ENCODE measurements at places on chromosomes 1 and 21.

GRCh38 chr1:65141394-65141793 is 6.6 kb upstream of the AK4 start:
- DNase-seq: no peak

GRCh38 chr1:7110321-7110720 is 325.1 kb downstream of the CAMTA1 start:
- DNase-seq: no peak

DNA sequence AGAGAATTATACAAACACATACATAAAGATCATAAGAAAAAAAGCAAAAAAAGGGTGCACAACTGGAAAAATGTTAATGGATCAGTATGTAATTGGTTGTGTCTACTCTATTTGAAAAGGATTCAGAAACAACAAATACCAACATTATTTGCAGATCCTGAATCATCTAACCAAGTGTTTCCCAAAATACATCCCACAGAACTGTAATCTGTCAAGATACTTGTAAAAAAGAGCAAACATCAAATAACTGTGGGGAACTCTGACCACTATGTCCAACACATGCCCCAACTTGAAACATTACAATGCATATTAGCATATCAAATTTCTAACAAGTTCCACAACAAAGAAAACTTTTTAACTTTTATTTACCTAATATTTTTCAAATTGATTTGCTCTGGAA is 22.6 kb downstream of the ANKRD13C start:
- DNase-seq: no peak

- DNase-seq: no peak
Observed at GRCh38 chr1:15441247-15441646, 3.0 kb downstream of the CTRC start.

- no peak for DNase-seq
Observed at GRCh38 chr21:32795376-32795775, 23.8 kb upstream of the PAXBP1 start.

GRCh38 chr21:46457801-46458314 is 833 bp upstream of the DIP2A start:
- peak; percentile 69 for DNase-seq

DNA sequence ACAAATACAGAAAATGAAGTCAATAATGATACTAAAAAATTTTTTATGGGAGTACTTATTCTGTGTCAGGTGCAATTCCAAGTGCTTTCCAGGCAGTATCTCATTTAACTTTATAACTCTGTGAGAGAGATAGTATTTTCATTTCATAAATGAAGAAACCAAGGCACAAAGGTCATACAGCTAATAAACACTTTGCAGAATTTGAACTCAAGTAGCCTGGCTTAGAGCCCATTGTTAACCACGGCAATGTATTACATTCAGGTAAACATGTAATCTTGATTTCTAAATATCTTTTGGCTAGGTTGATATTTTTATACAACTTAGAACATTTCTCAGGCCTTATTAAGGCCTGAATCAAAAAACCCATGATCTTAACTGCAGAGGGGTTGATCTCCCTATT is 28.9 kb upstream of the PKN2 start:
- no peak for DNase-seq

DNA sequence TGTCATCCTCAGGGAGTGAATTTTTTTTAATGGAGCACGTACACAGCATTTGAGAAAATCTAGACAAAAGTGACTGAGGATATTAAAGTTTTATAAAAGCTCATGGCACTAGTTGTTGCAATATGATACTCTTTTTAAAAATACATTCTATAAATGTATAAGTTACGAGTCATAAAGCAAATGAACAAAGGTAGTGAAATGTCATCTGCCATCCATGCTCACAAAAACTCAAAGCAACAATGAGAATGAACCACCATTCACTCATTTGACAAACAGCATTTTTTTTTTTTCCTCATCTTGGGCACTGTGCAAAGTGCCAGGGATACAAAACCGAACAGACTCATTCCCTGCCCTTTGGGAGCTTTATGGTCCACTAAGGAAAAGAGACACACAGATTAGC is 38.7 kb downstream of the GPR137B start:
- no peak for DNase-seq

- no peak for DNase-seq
Observed at GRCh38 chr21:41367301-41367944, 5.6 kb downstream of the MX2 start.

- no peak for DNase-seq
Observed at GRCh38 chr1:55584526-55585401, 369.6 kb upstream of the USP24 start.

DNA sequence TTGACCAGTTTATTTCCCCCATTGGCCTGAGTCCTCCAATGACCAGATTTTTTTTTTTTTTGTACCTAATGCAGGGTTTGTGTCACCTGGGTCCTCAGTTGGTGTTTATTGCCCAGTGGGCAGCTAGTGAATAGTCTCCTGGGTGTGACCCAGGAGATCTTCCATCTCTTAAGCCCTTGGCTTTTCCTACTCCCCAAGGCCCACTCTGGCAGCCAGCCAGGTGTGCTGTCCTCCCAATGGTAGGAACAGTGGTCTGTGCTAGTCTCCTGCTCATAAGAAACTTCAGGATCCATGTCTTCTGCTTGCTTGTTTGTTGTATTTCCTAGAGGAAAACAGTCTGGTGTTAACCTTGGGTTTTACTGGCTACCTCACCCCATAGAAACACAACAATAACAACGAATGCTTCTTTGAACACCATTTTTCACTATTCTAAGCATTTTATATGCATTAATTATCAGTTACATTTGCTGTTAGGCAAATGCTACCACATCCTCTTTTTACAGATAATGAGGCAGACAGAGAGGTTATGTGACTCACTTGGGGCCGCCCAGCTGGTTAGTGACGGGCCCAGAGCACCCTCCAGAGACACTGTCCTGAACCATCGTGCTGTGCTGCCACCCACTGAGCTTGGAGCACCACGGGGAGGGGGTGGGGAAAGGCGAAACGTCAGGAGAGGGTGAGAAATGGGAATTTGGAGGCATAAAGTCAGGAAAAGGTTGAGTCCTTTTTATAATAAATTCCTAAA is 107.5 kb downstream of the HIVEP3 start:
- peak; percentile 71 for DNase-seq

- no peak for DNase-seq
Observed at GRCh38 chr21:36615274-36615964, 83.5 kb upstream of the SIM2 start.

DNA sequence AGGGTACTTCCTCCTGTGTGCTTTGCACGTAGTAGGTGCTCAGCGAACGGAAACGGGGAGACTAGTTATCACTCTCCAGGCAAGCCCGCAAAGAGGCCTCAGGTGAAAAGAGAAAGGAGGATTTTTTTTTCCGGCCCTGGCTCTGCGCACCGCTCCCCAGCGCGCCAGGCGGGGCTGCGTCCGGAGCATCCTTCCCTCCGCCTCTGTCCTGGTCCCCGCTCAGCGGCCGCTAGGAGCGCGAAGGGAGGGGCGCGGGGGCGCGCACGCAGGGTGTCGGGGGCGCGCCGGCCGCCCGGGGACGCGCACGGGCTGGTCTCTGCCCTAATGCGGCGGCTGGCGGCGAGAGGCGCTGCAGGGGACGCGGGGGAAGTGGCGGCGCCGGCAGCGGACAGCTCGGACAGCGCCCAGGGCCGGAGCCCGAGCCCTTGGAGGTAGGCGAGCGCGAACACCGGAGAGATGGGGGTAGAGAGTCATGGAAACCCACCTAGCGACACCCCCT is 42.3 kb upstream of the NFASC start:
- no peak for DNase-seq

- DNase-seq: no peak
Observed at GRCh38 chr1:162678439-162678838, 46.2 kb downstream of the DDR2 start.

- no peak for DNase-seq
Observed at GRCh38 chr21:38680401-38680800, 125.3 kb upstream of the ETS2 start.

DNA sequence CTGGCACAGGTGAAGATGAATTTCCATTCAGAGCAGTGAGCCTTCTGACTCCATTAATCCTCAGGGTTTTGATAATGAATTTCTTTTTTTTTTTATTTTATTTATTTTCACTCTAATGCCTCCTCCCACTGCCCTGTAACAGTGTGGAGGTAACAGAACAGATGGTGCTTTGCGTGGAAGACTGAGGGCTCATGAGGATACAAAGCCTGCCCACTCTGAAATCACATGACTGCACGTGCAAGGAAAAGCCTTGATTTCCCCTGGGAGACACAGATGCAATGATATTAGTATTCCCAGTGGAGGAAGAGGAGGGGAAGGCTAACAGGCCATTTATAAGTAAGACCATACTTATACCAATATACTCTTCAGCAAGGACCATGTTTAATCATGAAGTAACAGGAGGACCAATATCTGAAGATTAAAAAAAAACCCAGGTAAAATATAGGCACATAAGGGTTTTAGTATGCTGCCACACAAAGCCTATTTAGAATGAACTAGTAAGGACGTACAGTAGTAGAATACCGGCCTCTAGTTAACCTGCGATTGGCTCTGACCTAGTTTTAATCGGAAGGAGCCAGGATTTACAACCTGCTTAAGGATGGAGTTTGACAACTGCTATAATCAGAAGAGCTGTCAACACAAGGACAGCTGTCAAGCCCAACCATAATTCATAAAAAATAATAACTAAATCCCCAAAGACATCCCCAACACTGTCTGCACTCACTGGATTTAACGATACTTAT is 69.6 kb downstream of the LHX4 start:
- DNase-seq: no peak
